ENCODE measurements at places on chromosomes 11 and 22.
A peak's percentile ranks its signal among the peaks of the same experiment; 100 is the strongest.

GRCh38 chr11:108729227-108729871 is 64.5 kb downstream of the DDX10 start:
- no peak for DNase-seq

GRCh38 chr11:6771926-6772893 is at the start of gene OR2AG2:
Gene OR2AG2, minus strand, starts transcription at chr11:6771976. Its CDS starts 3,019 bp downstream, at chr11:6768957.
- DNase-seq, result no peak

DNA sequence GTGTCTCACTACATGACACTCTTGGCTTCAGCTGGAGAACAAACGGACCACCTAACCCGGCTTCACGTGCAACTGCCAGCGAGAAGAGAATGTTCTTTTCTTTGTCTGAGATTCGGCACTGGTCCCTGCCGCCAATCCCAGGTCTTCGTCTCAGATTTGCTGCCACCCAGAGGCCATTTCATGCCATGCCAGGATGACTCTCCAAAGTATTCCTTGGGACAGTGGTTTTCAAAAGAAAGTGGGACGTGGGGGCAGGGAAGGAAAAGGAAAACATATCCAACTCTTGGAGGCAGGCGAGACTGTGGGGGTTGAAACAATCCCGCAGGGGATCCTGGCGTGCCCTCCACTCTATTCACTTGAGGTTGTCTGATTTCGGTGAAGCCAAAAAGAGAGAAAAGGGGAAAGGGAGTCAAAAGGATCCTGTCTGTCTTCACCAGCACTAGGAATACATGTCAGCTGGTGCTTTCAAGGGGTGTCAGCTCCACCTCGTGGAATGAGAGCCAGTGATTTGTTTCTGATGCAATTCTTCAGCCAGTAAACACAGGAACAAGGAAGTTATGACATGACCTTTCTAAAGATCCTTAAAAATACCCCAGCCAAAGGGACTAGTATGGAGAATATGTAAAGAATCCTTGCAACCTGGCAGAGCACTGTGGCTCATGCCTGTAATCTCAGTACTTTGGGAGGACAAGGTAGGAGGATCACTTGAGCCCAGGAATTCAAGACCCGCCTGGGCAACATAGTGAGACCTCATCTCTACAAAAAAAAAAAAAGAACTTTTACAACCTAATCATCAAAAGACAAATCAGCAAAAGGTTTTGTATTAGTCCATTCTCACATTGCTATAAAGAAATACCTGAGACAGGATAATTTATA is 41.0 kb upstream of the APLNR start:
- no peak for DNase-seq

DNA sequence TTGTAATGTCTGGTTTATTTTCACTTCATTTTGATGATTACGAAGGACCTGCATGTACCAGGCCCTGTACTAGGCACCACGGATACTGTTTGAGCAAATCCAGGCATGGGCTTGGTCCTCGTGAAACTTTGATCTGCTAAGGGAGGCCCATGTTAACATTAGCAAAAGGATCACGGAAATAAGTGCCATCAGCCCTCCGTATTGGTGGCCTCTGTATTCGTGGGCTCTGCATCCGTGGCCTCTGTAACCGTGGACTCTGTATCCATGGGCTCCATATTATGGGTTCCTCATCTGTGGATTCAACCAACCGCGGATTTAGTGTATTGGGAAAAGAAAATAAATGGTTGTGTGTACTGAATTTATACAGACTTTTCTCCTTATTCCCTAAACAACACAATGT is 8.7 kb downstream of the ARHGAP8 start:
- DNase-seq, result no peak

DNA sequence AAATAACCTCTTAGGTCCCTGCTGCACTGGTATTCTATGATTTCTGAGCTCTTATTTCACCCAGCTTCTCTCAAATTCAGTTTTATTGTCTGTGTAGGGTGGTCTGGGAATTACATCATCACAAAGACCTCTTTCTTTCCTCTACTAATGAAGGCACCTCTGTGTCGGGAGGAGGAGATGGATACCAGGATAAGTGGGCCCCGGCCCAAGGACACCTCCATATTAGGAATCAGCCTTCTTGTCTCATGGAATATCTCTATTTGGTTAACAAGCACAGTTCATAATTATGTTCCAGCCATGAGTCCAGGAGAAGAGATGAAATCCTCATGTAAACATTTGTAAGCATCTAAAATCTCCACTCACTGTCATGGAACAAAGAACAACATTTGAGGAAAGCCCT is 9.4 kb downstream of the PARVA start:
- no peak for DNase-seq

DNA sequence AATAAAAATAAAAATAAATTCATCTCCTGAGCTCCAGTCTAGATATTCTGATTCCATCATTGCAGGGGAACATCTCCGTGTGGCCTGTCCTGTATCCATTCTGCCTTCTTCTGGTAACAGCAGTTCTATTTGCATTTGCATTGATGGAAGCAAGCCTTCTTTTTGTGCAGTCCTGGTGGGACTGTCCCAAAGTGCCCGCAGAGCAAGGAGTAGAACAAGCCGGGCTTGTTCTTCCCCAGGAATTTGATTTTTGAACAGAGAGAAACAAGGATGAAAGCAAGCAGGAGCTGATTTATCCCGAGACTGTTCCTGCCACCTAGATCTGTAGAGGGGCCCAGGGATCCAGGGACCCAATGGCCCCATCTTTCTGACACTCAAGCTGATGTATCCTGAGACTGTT is 65.4 kb downstream of the SYN3 start:
- no peak for DNase-seq

DNA sequence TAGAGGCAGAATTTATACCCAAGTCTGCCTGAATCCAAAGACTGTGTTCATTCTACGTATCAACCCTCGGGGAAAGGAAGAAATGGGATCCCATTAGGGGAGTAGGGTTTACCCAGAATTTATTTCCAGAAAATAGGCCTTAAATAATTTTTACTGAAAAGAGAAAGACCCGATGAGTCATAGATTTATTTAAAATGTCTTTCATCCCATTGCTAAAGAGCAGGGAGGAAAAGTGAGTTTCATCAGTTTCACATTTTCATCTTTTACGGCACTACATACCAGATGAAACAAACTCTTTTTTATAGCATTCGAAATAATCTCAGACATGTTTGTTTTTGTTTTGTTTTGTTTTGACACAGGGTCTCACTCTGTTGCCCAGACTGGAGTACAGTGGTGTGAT is 31.3 kb downstream of the SLC1A2 start:
- DNase-seq, result no peak

DNA sequence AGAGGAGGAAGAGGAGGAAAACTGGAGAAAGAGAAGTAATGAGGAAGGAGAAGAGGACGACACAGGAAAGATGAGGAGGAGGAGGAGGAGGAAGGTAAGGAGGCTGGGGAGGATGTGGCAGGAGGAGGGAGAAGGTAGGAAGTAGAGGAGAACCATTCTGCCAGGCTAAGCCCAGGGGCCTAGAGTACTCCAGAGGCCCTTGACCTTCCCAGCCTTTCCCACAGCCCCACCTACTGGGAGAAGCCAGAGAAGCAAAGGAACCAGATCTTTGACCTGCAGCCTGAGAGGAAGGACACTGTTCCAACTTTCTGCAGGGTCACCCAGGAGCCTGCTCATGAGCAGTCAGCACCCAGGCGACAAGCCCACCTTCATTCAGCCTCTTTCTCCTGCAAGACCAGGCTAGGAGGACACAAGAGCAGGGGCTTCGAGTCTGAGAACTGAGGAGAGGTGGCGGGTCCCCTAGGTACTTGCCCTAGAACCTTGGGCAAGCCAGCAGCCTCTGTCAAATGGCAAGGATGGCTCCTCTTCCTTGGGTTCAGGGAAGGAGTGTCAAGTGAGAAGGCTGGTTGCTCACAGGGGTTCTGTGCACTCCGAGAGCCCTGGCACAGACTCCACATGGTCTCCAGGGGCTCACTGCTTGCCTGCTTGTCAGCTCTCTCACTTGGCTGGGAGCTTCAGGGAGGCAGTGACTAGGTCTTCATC is 27.9 kb upstream of the OAF start:
- peak; percentile 50 for DNase-seq

- no peak for DNase-seq
These were observed 2.9 kb downstream of the PKNOX2 start for GRCh38 chr11:125167292-125167953.

DNA sequence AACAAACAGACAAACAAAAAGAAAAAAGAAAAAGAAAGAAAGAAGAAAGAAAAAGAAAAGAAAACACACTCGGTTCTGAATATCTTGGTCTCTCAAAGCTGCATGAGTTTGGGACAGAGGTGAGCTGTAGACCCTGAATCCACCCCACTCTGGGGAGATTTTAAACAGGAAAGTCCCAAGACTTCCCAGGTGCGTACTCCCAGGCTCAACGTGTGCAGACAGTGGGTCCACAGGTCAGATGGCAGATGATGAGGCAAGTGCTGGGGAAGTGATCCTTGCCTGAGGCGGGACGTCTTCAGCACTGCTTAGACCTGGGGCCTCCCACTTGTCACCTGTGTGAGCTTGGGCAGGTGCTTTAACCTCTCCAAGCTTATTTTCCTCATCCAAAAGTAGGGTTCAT is 9.3 kb downstream of the CREB3L1 start:
- DNase-seq, result no peak

DNA sequence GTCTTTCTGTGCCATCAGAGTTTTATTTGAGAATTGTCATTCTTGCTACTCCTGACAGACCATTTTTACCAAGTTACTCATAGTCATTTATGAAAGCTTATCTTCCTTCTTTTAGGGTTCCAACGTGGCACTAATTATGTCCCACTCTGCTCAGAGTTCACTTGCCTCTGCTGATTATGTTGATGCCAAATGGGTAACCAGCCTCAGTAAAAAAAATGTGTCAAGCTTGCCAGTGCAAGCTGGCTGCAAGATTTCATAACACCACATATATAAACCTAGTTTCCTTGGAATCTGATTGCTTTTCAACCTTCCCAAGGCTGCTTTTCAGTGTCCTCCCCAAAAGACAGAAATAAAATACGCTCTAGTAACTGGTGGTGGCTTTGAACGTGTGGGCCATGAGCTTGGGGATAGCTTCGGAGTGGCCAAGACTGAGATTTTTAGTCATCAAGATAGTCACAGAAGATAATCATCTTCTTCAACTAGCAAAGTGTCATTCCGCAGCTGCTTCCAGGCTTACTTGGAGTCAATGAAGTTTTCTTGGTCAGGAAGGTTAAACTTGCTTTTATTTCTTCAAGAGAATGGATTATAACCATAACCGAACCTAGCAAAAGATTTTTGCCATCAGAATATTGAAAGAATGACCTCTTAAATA is 29.5 kb upstream of the APOA1 start:
- no peak for DNase-seq

- no peak for DNase-seq
These were observed 276.9 kb downstream of the KIRREL3 start for GRCh38 chr11:126723665-126724045.

- no peak for DNase-seq
These were observed 66.6 kb downstream of the ENDOD1 start for GRCh38 chr11:95156133-95156721.

GRCh38 chr11:18408558-18409291 is 3.4 kb upstream of the LDHC start:
- no peak for DNase-seq

- DNase-seq, result no peak
These were observed 96.7 kb upstream of the DDI1 start for GRCh38 chr11:103939694-103940093.

DNA sequence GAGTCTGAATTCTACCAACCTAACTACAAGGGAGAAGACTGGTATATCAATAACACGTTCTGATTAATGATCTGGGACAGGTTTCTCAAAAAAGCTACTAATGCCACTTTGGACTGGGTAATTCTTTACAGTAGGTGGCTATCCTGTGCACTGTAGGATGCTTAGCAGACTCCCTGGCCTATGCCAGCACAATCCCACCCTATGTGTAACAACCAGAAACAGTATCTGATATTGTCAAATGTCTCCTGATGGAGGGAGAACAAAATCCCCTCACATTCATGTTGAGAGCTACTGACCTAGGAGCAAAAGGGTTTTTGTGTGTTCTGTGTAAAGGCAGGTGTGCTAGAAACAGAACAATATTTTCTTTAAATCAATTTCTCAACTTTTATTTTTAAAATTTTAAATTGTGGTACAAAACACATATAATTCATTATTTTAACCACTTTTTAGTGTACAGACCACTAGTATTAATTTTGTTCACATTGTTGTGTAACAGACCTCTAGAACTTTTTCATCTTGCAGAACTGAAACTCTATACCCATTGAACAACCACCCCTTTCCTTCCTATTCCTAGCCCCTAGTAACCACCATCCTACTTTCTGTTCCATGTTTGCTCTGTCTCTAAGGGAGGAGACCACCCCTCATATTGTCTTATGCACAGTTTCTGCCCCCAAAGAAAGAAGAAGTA is 2.1 kb upstream of the MS4A6A start:
- no peak for DNase-seq

- DNase-seq, result no peak
These were observed 71.2 kb upstream of the TBCEL start for GRCh38 chr11:120952461-120953434.

- DNase-seq, result peak; percentile 92
These were observed at the start of gene GRIA4 for GRCh38 chr11:105609832-105610781. Gene GRIA4, plus strand, starts transcription at chr11:105610073. Its CDS starts 925 bp downstream, at chr11:105610998.

DNA sequence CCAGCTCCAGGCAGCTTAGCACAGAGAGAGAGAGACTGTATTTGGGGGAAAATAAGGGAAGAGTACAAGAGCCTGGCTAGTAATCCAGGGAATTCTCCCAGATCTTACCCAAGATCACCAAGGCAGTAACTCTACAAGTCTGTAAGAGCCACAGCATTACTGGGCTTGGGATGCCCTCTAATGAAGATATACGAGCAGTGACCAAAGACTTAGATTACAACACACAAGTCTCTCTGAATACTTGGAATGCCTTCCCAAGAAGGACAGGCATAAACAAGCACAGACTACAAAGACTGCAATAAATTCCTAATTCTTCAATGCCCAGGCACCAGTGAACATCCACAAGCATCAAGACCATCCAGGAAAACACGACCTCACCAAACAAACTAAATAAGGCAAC is 17.7 kb downstream of the DNAJC24 start:
- no peak for DNase-seq

- no peak for DNase-seq
These were observed 62.4 kb downstream of the MYH9 start for GRCh38 chr22:36325154-36326031.

DNA sequence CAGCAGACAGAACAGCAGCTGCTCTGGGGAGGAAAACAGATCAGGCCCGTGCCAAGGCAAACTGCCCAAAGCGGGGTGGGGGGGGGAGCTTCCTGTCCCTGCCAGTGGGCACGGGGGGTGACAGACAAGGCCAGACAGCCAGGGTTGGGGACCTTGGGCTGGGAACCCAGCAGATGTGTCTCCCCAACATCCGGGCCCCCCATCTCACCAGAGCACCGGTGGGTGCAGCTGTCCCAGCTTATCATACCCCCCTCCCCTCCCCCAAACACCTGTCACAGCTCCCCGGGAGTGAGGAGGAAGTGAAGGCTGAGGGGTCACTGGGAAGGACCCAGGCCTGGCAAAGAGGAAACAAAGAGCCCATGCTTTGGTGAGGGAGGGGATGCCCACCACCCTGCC is 1.3 kb downstream of the PPP1R14B start:
- DNase-seq, result no peak

- no peak for DNase-seq
These were observed 20.7 kb downstream of the ELF5 start for GRCh38 chr11:34492806-34493414.

Data from chondrocyte (in vitro differentiated cells).